T-cell (primary cell): ENCODE measurements at places on chromosomes 11 and 22.

GRCh38 chr11:47417712-47418111 is 8.5 kb downstream of the PSMC3 start:
- H3K4me1 ChIP-seq, result no peaks in the 10 kb centered on the region
- H3K27ac ChIP-seq, result no peak overlapping the region
- no peak overlapping the region for H3K4me3 ChIP-seq

DNA sequence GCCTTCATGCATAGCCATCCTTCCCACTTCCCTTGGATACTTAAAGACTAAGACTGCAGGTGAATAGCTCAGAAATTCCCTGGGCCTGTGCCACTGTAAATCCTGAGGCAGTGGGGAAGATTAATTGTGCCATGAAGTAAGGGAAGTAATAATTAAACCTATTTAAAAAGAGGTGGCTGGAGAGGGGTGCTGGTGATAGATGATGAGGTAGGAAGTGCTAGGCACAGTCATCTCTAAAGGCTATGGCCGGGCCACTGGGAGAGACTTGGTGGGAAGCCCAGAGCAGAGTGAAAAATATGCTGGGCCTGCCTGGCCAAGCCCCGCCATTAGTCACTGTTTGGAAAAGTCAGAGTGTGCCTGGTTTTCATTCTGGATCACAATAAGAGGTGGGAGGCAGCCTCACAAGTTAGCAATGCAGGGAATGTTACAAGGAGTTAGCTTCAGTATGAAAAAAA is 197.2 kb upstream of the PITPNB start:
- H3K27me3 ChIP-seq, result no peaks in the 10 kb centered on the region
- DNase-seq, result no peak
- H3K27ac ChIP-seq, result no peak overlapping the region
- H3K4me3 ChIP-seq, result no peak overlapping the region

DNA sequence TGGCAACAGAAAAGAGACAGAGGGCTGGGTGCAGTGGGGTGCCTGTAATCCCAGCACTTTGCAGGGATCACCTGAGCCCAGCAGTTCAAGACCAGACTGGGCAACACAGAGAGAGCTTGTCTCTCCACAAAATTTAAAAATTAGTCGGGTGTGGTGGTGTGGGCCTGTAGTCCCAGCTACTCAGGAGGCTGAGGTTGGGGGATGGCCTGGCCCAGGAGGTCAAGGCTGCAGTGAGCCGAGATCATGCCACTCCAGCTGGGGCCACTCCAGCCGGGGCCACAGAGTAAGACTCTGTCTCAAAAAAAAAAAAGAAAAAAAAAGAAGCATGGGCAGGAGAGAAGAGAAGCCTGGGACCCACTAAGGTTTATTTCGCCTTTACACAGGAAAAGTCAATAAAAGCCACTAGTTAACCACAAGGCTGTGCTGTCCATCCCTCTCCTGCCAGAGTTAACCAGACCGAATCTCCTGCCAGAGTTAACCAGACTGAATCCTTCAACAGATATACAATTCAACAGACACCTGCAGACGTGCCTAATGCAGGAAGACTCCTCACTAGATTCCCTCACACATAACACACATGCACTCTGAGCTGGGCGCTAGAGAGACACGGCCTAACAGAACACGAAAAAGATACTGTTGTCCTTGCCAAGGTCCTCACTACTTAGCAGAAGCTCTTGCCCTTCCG is 29.8 kb downstream of the MICAL3 start:
- DNase-seq, result no peak
- no peak overlapping the region for H3K4me3 ChIP-seq
- H3K27me3 ChIP-seq, result no peaks in the 10 kb centered on the region
- no peak overlapping the region for H3K27ac ChIP-seq
- H3K4me1 ChIP-seq, result peaks cover 30% of the 10 kb centered on the region

- no peak overlapping the region for H3K27ac ChIP-seq
- peaks cover 2% of the 10 kb centered on the region for H3K27me3 ChIP-seq
- no peaks in the 10 kb centered on the region for H3K4me1 ChIP-seq
- no peak overlapping the region for H3K4me3 ChIP-seq
These were observed 65.1 kb downstream of the FEZ1 start for GRCh38 chr11:125431009-125431408.

- no peak overlapping the region for H3K27ac ChIP-seq
- H3K27me3 ChIP-seq, result no peaks in the 10 kb centered on the region
- no peaks in the 10 kb centered on the region for H3K4me1 ChIP-seq
These were observed 9.8 kb downstream of the KCNC1 start for GRCh38 chr11:17744151-17744940.
